ENCODE measurements at places on chromosomes 3 and 15.

- DNase-seq: no peak
These were observed 185.9 kb upstream of the ONECUT1 start for GRCh38 chr15:52975941-52976449.

DNA sequence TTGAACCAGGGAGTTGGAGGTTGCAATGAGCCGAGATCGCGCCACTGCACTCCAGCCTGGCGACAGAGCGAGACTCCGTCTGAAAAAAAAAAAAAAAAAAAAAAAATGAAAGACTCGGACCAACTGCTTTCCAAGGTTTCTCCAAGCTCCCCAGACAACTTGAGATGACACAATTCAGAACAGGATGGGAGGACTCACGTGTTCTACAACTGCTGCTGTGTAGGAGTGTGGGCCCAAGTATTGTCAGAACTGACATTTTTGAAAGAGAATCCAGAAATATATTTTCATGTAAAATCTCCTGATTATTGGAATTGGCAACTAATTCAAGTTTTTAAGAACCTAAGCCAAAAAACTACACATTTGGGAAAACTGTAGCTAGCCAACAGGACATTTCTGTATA lies 109.5 kb upstream of the ETV5 start:
- no peak for DNase-seq

- DNase-seq: no peak
These were observed 55.0 kb upstream of the CTDSPL start for GRCh38 chr3:37806505-37807200.

DNA sequence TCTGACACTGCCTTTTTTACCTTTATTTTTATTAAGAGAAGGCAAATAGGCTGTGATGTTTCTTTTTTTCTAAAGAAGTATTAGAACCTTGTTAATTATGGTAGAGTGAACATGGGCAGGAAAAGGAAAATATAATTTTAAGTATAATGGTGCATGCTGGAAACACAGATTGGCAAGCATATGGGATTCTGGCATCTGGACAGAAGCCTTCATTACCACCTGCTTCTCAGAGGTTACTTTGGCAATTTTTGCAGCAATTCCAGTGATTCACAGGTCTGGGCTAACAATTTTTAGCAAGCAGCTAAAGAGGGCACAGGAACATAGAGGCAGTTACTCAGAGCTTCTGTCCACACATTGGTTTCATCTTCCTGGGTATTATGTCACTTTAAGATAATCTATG lies 258.3 kb downstream of the DIPK2A start:
- DNase-seq: no peak

GRCh38 chr3:87436781-87437543 lies 160.6 kb upstream of the POU1F1 start:
- no peak for DNase-seq

- DNase-seq: no peak
These were observed 53.3 kb upstream of the CHMP2B start for GRCh38 chr3:87173776-87174175.

DNA sequence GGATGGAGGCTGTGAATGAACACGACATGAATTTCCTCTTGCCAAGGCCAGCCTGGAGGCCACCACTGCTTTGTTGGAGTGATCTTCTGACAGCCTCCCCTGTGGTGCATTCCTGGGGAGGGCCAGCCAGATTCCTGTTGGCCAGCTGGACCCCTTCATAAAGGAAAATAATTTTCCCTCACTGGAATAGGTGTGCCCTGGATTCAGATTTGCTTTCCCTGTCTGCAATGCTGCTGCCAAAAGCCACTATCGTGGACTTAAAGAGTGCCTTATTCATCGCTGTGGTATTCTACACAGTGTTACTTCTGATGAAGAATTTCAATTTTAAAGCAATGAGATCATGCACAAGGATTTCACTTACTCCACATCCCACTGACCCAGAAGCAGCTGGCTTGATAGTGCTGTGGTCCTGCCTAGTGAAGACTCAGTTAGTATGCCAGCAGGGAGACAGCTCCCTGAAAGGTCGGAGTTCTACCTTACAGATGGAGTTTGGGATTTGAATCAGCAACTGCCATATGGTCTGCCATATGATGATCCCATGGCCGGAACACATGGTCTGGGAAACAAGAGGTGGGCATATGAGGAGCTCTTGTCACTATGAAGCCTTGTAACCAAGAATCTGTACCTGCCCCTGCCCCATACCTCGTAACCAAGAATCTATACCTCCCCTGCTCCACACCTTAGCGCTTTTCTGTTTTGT lies 145.2 kb downstream of the KLF13 start:
- DNase-seq: no peak

DNA sequence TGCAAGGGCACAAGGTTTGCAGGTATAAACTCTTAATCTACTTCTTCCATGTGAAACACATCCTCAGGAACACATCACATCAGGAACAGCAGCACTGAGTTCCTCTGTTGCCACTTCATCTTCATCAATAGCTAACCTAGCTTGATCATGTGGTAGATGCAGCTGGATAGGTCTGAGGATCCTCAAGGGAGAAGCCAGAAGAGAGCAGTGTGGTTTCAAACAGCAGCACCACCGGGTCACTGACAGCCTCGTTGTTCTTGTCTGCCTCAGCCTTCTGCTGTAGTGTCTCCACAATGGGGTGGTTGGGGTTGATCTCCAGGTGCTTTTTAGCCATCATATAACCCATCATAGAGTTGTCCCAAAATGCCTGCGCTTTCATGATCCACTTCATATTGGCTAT lies 58.8 kb downstream of the ADAM10 start:
- no peak for DNase-seq

- no peak for DNase-seq
These were observed 64.6 kb downstream of the HES1 start for GRCh38 chr3:194200422-194201081.

GRCh38 chr3:33441225-33441976 lies 1.2 kb upstream of the UBP1 start:
- no peak for DNase-seq

DNA sequence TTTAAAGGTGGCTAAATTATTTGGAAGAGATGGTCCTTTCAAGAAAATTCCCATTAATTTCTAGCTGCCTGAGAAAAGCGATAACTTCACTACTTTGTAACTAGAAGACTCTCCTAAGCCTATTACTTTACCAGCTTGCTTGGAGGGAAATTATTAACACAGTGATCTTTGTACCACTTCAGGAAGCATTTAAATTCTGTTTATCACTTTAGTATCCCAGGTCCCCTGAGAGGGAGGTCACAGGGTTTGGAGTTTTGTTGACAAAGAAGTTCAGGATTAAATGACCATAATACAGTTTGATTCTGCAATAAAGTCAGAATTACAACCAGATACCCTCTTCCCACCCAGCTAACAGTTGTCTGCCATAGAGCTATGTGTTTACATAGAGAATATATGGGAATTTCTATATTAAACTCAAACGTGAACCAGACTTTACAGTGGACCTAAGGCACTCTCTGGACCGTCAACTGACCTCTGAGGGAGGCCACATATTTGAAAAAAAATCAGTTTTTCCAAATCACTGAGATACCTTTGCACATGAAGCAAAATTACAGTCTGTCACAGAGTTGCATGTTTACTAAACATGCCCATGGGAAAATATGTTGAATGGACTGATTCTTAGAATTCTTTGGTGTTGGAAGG lies 3.0 kb downstream of the SLC27A2 start:
- DNase-seq: no peak

DNA sequence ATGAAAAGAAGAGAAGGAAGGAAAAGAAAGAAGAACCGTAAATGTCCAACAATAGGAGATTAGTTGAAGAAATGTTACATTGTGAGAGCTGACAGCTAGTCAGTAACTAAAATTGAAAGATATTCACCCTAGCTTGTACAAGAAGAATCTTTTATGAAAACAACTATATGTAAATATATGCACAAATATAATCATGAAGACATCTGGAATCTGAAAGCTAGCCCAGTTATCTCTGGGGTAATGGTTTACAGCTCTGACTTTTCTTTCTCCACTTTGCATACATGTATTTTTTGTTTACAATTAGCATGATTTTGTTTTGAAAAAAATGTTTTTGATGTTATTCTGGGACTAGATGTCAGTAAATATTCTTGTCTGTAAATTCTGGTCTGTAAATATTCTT lies 37.1 kb upstream of the ADAMTSL3 start:
- no peak for DNase-seq

GRCh38 chr15:47301481-47301880 lies 415.8 kb upstream of the SEMA6D start:
- no peak for DNase-seq

DNA sequence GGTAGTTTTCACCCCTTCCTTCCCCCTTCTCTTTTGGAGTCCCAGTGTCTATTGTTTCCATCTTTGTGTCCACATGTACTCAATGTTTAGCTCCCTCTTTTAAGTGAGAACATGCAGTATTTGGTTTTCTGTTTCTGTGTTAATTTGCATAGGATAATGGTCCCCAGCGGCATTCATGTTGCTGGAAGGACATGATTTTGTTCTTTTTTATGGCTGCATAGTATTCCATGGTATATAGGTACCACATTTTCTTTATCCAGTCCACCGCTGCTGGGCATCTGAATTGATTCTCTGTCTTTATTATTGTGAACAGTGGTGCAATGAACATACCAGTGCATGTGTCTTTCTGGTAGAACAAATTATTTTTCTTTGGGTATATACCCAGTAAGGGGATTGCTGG lies 7.7 kb upstream of the HDGFL3 start:
- DNase-seq: no peak

DNA sequence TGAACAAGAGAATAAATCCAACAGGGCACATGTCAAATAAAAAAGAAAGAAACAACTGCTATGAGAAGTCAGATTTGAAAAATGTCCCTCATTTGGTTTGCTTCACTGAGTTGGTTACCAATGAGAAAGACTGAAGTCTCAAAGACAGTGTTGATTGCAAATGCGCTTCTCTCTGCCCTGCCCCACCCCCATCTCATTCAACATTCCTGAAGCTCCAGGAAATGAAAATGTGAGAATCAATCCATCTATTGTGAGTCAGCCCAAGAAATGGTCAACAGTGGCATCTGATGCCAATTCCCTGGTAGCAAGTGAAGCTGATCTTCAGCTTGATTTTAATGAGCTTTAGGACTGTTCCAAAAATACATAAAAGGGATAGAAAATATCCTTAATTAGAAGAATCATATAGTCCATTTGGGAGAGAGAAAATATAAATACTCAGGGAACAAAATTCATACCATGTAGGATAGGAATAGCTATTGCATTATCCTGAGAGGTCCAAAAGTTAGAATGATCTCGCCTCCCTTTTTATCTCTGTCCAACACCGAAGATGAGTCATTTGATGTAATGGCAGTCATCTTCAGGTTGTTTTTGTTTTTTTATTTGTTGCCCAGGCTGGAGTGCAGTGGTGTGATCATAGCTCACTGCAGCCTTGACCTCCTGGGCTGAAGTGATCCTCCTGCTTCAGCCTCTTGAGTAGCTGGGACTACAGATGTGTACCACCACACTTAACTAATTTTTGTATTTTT lies 200.3 kb upstream of the UMPS start:
- DNase-seq: no peak

GRCh38 chr3:122947196-122947595 lies 80.4 kb downstream of the SEMA5B start:
- DNase-seq: no peak

DNA sequence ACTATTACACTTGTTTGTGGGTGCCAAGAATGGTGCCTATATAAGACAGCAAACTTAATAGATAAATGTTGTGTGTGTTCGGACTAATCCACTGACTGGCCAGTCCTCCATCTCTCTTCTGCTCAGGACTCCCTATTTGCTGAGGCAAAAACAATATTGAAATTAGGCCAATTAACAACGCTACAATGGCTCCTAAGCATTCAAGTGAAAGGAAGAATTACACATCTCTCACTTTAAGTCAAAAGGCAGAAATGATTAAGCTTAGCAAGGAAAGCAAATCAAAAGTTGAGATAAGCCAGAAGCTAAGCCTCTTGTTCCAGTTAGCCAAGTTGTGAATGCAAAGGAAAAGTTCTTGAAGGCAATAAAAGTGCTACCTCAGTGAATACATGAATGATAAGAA lies 126.9 kb downstream of the CCNL1 start:
- DNase-seq: no peak

All from anterior cingulate cortex (tissue), 58 donors.